ENCODE measurements at places on chromosomes 6 and 20. TPM values are rescaled to one million over a fixed set of nuclear protein-coding genes. Genes with fewer than 3 reads are reported as not detected.

Gene VNN1
- total RNA-seq = not detected

- no peak for DNase-seq
Observed at GRCh38 chr6:33419580-33420490, at the start of gene SYNGAP1. Gene SYNGAP1, plus strand, starts transcription at chr6:33420065. Its CDS starts 200 bp downstream, at chr6:33420265.

Gene ADGB
- total RNA-seq = not detected

Gene MGME1
- 9.5 TPM for total RNA-seq

Gene ABT1
- 15.0 TPM for total RNA-seq

- peak; percentile 36 for DNase-seq
Observed at GRCh38 chr6:68638230-68638900, 3.3 kb downstream of the ADGRB3 start.

Gene GTF2H4
- total RNA-seq = 8.4 TPM

Gene EYA2
- 0.14 TPM for total RNA-seq

Measured in H4 (cell line).